ENCODE measurements at places on chromosomes 1 and 21.

DNA sequence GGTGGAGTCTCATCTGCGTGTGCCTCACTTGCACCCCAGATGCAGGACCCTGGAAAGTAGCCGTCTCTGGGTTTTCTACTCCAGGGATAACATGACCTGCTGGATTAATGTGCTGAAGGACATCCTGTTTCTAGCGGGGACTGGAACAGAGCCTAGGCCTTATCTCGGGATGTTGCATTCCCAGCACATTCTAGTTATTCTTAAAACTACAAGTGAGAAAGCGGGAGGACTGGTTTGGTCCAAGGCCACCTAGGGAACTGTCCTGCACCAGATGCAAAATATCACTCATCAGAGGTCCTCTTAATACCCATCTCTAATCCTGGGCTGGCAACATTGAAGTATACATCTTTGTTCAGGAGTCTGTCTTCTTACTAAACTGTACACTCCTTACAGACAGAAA is 179.9 kb downstream of the ZC3H11B start:
- no peak for DNase-seq

DNA sequence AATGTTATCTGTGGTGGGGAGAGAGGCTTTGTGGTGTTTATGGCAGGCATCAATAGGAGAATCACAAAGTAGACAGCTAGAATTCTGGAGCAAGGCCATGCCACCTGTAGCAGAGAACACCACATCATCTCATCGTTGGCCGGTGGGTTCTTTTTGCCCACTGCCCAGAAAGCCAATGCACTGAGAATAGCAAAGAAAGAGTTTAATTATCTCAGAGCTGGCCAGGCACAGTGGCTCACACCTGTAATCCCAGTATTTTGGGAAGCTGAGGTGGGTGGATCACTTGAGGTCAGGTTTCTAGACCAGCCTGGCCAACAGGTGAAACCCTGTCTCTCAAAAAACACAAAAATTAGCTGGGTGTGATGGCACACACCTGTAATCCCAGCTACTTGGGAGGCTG is 99.2 kb upstream of the COG2 start:
- DNase-seq: no peak

DNA sequence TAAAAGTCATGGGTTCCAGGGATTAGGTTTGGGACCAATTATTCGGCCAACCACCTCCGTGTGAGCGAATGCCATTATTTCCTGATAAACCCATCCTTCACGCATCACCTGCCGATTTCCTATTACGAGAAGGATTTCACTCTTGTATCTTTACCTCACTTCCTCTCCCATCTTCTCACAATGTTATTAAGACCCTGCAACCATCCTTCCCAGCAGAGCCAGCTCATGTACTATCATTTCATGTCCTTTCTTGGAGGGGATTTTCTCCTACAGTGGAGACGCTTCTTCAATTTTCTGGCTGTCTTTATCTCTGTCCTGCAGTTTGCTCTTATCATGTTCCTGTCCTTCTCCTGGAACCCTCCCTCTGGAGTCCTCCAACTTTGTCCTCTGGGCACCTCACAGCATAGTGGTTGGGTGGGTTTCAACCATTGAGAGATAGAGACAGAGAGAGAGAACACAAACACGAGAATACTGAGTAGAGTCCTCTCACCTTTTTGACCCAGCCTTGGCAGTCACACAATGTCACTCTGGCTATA is 192.2 kb downstream of the DYRK1A start:
- no peak for DNase-seq

DNA sequence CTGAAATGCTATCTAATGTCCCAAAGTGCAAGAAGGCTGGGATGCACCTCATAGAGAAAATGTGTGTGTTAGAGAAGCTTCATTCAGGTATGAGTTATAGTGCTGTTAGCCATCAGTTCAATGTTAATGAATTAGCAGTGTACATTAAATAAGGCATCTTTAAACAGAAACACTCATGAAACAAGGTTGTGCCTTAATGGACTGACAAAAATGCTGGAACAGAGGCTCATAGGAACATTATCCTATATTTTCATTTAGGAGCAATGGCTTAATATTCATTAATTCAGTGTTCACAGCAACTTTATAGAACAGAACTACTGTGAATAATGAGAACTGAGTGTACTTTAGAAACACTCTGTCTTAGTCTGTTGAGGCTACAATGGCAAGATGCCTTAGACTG is 15.2 kb upstream of the FAM89A start:
- DNase-seq: no peak

- DNase-seq: no peak
Measured at GRCh38 chr1:223776826-223777454, 64.6 kb downstream of the CAPN2 start.

DNA sequence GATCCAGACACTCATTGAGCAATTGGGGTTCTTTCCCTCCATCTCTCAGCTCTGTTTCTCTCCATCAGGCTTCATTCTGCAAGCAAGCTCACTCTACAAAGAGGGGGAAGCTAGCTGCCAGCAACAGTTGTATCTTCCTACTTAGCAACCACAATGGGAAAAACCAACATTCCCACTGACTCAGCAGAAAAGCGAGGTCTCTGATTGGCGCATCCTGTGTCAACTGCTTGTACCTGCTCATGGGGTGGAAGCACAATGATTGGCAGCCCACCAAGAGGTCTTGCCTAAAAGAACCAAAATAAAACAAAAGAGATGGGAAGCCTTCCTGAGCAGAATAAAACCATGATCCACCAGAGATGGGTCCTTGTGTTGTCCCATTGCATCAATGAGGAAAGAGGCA is 4.0 kb upstream of the CDA start:
- DNase-seq: no peak

DNA sequence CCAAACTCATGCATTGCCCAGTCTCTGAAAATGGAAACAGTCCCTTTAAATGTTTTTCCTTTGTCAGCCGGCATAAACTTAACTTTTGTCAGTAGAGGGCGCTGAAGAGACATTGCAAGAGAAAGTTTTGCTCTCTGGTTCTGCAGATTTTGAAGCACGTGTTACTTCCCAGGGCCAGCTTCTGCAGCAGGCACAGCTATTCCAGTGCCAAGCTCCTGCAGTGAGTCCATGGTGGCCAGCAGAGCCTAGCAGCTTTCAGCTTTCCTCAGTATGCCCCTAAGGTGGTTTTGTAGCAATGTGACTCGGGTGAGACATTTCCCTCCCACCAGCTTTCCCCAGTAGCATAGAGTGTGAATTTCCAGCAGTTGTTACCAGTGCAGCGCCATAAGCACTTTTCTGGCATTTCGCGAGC is 2.6 kb upstream of the IFI44L start:
- peak; percentile 4 for DNase-seq

GRCh38 chr1:205985330-205986005 is 17.7 kb downstream of the RAB7B start:
- no peak for DNase-seq

GRCh38 chr1:230542054-230542453 is 100.2 kb upstream of the COG2 start:
- DNase-seq: no peak

GRCh38 chr1:28091043-28091781 is 2.8 kb upstream of the EYA3 start:
- DNase-seq: peak; percentile 55

- DNase-seq: no peak
Measured at GRCh38 chr1:2174348-2175054, 20.1 kb downstream of the FAAP20 start.

- DNase-seq: no peak
Measured at GRCh38 chr1:76591963-76592362, 275.3 kb upstream of the ST6GALNAC5 start.

- DNase-seq: no peak
Measured at GRCh38 chr1:246582301-246583055, 16.2 kb downstream of the CNST start.

DNA sequence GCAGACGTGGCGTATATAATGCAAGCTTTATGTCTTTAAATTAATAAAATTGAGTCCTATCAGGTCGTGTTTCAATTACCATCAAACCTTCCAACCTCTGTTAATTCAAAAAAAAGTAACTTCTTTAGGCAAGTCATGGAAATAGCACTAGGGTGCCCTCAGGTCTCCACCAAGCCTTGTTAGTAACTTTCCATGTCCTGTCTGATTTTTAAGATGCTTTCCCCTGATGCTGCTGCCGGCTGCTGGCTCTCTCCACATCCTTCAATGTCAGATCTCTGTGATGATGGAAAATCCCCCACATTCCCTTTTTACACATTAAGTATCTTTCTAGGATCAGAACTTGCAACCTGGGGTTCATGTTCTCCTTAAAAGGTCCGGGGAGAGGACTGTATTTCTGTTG is 3.0 kb downstream of the ERG start:
- DNase-seq: no peak

DNA sequence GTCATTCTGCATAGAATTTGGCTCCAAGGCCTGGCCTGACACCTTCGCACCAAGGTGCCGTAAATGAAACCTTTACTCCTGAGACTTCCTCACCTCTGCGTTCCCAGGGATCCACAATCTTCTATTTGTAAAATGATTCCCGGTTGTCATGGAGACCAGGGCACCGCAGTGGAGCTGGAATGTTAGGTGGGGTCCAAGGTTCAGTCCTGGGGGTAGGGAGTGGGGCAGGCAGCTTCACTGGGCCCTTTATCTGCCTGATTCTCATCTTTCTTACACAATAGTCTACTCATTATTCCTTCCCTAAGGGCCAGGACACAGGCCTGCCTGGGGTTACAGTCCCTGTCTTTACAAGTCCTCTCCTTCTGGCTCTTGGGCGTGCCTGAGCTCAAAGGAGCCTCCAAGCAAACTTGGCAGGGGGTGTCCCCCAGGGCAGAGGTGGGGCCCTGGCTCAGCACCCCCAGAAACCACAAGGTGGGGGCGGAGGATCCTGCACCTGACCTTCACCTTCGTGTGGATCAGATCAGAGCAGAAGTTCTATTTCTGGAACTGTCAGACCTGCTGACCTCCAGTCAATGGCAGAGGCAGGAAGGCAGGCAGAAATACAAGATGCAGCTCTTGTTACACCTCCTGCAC is 51.1 kb downstream of the RIPK4 start:
- DNase-seq: no peak

GRCh38 chr1:50332941-50333594 is 90.2 kb downstream of the DMRTA2 start:
- no peak for DNase-seq

DNA sequence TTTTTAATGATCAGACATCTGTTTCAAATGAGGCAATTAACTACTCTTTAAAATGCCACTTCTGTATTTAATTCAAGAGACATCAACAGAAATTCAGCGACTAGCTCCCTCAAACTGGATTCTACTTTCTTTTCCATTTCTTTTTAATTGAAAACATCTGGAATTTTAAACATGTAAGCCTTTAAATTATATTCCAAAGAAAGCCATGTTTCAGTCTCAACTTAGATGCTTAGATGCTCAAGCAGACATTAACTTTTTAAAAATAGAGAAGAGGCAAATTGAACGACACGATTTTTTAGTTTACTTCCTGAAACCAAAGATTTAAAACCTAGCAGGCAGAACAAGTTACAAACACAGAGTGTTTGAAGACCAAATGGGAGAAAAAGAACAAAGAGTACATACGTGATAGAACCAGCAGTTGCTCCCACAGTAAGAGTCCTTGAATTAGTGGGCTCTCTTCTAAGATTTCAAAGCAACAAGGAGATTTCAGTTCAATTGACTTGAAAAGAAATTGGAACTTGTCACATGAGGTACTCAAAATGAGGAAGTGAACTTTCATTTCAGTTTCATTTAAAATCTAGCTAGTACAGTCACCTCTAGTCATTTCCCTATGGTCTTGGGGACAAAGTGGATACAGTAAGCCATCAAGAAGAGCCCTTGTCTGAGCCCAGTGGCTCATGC is at the start of gene CTSS:
Gene CTSS, minus strand, starts transcription at position 483 of the 681 bp plus-strand sequence. CDS start 1,015 bp downstream, outside the sequence.
- no peak for DNase-seq

GRCh38 chr1:41652384-41653265 is 168.1 kb upstream of the EDN2 start:
- DNase-seq: no peak

DNA sequence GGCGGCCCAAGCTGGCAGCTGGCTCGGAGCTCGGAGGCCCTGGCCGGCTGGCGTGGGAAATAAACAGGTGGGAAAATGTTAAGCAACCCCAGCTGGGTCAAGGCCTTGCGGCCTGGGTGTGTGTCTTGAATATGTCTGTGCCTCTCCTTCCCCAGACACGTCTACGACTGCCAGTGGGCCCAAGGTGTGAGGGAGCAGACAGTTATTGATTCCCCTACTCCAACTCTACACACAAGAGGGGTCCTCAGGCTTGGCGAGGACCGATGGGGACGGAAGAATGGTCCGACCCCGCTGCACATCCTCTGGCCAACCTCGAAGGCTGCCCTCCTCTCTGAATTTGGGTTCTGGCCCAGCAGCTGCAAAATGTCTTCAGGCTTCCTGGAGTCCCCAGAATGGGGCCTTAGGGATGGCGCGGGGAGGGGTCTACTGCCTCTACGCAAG is 2.2 kb downstream of the IL22RA1 start:
- DNase-seq: no peak

DNA sequence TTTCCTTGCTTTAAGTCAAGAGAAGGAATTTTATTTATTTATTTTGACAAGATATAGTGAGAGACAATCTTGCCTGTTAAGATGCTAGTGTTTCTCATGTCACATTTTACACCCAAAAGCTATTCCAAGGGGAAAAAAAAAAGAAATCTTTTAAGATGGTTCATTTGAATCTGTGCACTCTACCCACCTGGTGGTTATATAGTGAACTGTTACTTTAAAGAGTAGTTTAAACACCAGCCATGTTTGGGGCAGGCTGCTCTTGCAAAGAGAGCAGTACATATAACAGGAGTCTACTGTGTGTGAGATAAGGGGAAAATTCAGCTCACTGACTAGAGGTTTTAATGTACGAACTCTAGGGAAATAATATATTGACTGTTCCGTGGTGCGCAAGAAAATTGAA is 3.3 kb upstream of the ELAVL4 start:
- DNase-seq: no peak

DNA sequence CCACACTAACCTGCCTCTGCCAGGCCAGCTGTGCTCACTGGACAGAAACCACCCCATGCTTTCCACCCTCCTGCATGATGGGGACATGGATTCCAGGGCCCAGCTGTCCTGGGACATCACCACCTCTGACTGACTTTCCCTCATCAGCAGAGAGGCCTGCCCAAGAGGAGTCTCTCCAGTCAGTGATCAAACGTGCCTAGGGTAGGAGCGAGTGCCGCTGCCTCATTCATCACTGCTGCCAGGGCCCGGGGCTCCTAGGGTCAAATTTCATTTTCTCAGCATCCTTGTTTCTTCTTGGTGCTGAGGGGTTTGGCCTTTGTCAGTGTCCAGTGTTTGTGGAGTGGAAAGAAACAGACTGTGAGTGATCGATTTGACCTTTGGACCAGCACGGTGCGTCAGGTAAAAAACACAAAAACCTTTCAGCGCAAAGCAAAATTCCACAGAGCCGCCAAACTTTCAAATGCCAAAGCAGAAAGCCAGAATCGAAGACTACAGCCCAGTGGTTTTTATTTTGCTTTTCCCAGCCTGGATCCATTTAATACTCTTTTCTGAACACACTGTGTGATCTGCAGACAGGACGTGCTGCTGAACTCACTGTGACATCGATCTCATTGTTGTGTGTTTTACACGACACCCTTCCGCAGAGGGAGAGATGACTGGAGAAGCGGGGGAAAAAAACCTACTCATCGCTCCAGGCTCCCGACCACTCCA is 43.2 kb downstream of the CAPN8 start:
- no peak for DNase-seq

- no peak for DNase-seq
Measured at GRCh38 chr1:204478172-204478899, 16.3 kb downstream of the PIK3C2B start.

GRCh38 chr1:97849345-97850340 is 71.2 kb downstream of the DPYD start:
- DNase-seq: no peak

GRCh38 chr1:88462096-88462487 is 222.0 kb upstream of the PKN2 start:
- no peak for DNase-seq

- DNase-seq: no peak
Measured at GRCh38 chr21:15895142-15896106, 165.6 kb downstream of the USP25 start.

Measured in stimulated activated CD8-positive, alpha-beta memory T cell treated with anti-CD3 and anti-CD28 coated beads, Interleukin-15, amount 100 ng/mL, for 4 hours (primary cell).